ENCODE measurements at places on chromosomes 13 and 19. TPM values are rescaled to one million over a fixed set of nuclear protein-coding genes. Genes with fewer than 3 reads are reported as not detected.

DNA sequence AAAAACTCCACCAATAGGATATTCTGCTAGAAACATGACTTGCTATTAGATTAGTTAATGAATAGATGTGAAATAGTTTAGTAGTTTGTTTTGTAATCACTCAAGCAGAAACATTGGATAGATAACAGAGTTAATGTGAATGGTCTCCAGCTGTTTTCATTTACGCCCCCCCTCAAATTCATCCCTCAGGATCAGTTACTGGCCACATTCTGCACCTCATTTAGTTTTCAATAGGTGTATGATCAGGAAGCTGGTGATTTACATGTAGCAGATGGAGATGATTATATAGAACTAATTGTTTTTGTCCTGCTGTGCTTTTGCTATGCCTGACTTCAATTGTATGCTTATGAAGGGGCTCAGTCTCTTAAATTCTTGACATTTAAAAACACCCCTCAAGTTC is 759.0 kb downstream of the SLITRK6 start:
- H3K4me3 ChIP-seq: no peak overlapping the region
- no peak overlapping the region for H3K27ac ChIP-seq
- no peaks in the 10 kb centered on the region for H3K36me3 ChIP-seq
- no peak for DNase-seq

GRCh38 chr19:34998777-34999497 is 1.2 kb upstream of the GRAMD1A start:
- H3K27me3 ChIP-seq: no peaks in the 10 kb centered on the region
- no peak for DNase-seq
- peaks cover 26% of the 10 kb centered on the region for H3K36me3 ChIP-seq

GRCh38 chr13:36533806-36534205 is 101.5 kb downstream of the CCNA1 start:
- H3K4me3 ChIP-seq: no peak overlapping the region
- H3K36me3 ChIP-seq: no peaks in the 10 kb centered on the region
- no peaks in the 10 kb centered on the region for H3K27me3 ChIP-seq
- no peak overlapping the region for H3K27ac ChIP-seq
- DNase-seq: no peak

GRCh38 chr13:52961256-52961910 is 67.2 kb upstream of the OLFM4 start:
- H3K4me1 ChIP-seq: no peaks in the 10 kb centered on the region
- H3K4me3 ChIP-seq: no peak overlapping the region
- DNase-seq: no peak
- no peaks in the 10 kb centered on the region for H3K36me3 ChIP-seq

The GJB2 gene
- total RNA-seq: 5.4 TPM

DNA sequence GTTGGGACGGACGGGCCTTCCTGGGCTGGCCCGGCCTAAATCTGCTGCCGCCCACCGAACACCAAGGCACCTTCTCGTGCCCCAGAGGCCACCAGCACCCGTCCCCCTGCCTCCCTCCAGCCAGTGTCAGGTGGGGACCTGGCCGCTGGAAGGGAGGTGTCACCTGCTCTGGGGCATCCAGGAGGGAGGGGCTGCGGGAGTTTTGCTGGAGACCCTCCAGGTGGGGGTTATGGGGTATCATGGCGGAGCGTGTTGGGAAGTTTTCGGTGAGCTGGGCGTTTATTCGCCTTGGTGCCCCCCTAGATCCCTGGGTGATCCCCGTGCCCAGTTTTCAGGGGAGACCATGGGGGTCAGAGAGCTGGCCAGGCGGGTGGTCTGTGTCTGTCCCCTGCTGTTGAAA is 9.7 kb downstream of the CSNK1G2 start:
- no peak overlapping the region for H3K27ac ChIP-seq
- H3K4me3 ChIP-seq: no peak overlapping the region
- no peak for DNase-seq

DNA sequence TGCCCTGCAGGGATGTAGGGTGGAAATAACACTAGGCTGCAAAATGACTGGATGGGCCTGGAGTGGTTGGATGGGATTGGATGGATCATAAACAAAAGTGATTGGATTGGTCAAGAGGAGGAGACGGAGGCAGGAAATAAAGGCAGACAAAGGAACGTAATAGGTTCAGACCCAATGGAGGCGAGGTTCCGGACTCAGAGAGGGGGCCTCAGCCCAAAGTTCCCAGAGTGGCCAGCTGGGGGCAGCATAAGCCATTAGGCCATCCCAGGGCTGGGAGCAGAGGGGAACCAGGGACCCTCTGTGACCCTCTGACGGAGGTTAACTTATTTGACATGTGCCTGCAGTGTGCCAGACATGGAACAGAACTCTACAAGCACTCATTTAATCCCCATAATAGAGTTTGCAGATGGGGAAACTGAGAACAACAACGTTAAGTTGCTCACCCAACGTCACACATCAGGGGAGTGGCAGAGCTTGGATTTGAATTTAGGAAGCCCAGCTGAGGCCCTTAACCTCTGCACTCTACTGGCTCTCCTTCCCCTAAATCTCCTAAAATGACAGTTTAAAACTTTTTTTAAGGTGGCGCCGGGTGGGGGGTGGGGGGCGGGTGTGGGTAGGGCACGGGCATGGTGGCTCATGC is 15.3 kb upstream of the MAP1S start:
- H3K27ac ChIP-seq: no peak overlapping the region
- DNase-seq: peak; percentile 73
- no peak overlapping the region for H3K4me3 ChIP-seq
- no peaks in the 10 kb centered on the region for H3K36me3 ChIP-seq
- H3K27me3 ChIP-seq: peaks cover 6% of the 10 kb centered on the region

The ATP5F1D gene
- total RNA-seq: 166 TPM

GRCh38 chr19:13082192-13083007 is 20.3 kb downstream of the LYL1 start:
- H3K4me1 ChIP-seq: no peaks in the 10 kb centered on the region
- no peak overlapping the region for H3K4me3 ChIP-seq
- DNase-seq: no peak

DNA sequence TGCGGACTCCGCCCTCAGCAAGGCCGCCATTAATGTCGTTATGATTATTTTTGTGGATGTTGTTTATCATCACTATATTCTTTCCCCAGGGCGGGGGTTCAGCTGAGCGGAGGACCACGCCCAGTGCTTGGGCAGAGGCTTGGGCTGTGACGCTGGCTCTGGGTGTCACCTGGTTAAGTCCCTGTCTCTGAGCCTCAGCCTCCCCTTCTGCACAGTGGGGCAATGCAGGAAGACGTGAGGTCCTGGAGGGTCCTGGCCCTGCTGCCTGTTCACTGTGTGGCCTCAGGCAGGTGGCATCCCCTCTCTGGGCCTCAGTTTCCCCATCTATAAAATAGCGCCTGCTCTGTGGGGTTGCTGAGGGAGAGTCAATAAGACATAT is 32.5 kb downstream of the NFIC start:
- no peak for DNase-seq
- H3K27ac ChIP-seq: no peak overlapping the region
- no peak overlapping the region for H3K4me3 ChIP-seq
- no peaks in the 10 kb centered on the region for H3K36me3 ChIP-seq
- H3K27me3 ChIP-seq: no peaks in the 10 kb centered on the region

The PAF1 gene
- 44.5 TPM for total RNA-seq

The DENND1C gene
- 104 TPM for total RNA-seq

DNA sequence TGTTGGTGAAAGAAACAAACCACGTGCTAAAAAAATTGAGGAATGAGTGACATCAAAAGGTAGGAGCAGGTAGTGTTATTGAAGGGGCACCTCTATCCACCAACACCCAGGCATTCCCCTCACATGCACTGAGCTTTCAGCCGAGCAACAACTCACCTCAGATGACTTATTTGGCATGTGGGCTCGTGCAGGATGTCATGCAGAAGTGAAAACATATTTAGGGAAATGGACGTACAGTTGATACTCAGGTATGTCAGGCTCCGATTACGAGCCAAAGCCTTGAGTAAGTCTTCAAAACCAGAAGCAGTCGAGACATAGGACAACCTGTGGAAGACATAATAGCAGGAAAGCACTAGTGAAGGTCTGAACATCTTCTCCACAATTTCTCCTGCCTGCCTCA is 30.4 kb downstream of the NLRP11 start:
- H3K36me3 ChIP-seq: no peaks in the 10 kb centered on the region
- no peak overlapping the region for H3K27ac ChIP-seq
- H3K4me3 ChIP-seq: no peak overlapping the region
- no peak for DNase-seq

DNA sequence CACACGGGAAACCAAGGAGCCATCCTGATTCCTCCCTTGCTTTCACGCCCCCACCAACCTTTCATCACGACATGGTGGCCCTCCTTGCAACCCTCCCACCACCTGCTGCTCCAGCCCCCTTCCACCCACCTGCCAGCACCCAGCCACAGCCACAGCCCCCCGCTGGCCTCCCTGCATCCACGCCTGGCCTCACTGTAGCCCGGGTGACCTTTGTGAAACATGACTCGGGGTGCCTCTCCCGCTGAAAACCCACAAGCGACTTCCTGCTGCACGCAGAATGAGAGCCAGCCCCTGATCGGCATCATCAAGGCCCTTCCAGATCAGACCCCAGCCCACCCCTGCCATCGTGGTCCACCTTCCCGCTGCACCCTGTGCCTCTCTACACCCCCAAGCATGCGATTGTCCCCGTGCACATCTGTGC is 14.9 kb downstream of the POP4 start:
- no peaks in the 10 kb centered on the region for H3K27me3 ChIP-seq
- H3K36me3 ChIP-seq: peaks cover 8% of the 10 kb centered on the region
- H3K4me1 ChIP-seq: peaks cover 62% of the 10 kb centered on the region
- DNase-seq: peak; percentile 53

The GATAD2A gene
- 135 TPM for total RNA-seq

- H3K27me3 ChIP-seq: no peaks in the 10 kb centered on the region
- no peak overlapping the region for H3K27ac ChIP-seq
- H3K36me3 ChIP-seq: no peaks in the 10 kb centered on the region
Observed at GRCh38 chr13:89695343-89696257, 1651.9 kb upstream of the MIR17HG start.

DNA sequence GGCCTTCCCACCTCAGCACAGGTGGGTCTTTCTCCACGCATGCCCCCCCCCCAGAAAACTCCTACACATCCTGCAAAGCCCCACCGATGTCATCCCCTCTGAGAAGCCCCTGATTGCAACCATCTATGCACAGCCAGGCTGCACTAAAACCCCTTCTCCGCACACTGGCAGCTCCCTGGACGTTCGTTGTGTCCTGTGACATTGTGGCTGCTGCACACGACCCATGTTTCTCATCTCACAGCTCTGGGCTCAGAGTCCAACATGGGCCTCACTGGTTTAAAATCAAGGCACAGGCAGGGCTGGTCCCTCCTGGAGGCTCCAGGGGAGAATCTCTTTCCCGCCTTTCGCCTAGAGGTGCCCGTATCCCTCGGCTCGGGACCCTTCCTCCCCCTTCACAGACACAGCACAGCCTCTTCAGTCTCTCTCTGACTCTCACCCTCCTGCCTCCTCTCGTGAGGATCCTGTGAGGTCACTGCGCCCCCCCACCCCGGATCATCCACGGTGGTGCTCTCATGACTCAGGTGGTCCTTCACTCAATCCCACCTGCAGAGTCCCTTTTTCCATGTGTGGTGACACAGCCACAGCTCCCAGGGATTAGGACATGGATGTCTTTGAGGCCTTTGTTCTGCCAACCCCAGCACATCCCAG is 71.2 kb downstream of the GADD45B start:
- no peak overlapping the region for H3K27ac ChIP-seq
- H3K27me3 ChIP-seq: no peaks in the 10 kb centered on the region

DNA sequence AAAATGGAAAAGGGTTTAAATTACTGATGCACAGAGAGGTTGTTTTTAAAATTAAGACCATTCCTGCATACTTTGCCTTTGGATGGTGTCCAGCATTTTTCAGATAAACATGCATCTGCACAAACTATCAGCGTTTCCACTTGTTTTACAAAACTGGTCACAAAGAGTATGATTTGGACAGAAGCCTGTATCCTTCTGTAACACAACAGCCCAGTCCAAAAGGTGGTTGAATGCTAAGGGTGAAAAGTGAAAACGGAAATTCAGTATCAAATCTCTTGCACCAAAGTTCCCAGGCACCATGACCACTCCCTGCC is 21.7 kb upstream of the DOCK9 start:
- no peak overlapping the region for H3K4me3 ChIP-seq
- H3K4me1 ChIP-seq: peaks cover 90% of the 10 kb centered on the region
- no peak overlapping the region for H3K27ac ChIP-seq
- peaks cover 28% of the 10 kb centered on the region for H3K36me3 ChIP-seq
- DNase-seq: no peak

The C19orf18 gene
- 0.82 TPM for total RNA-seq

- H3K36me3 ChIP-seq: no peaks in the 10 kb centered on the region
- no peak overlapping the region for H3K27ac ChIP-seq
- H3K4me1 ChIP-seq: no peaks in the 10 kb centered on the region
- no peak overlapping the region for H3K4me3 ChIP-seq
- peaks cover 11% of the 10 kb centered on the region for H3K27me3 ChIP-seq
- DNase-seq: no peak
Observed at GRCh38 chr13:42766016-42766415, 15.4 kb upstream of the FAM216B start.

- H3K27me3 ChIP-seq: no peaks in the 10 kb centered on the region
- no peak overlapping the region for H3K27ac ChIP-seq
- peaks cover 23% of the 10 kb centered on the region for H3K4me1 ChIP-seq
- DNase-seq: no peak
Observed at GRCh38 chr19:29953352-29954247, 11.6 kb downstream of the URI1 start.

DNA sequence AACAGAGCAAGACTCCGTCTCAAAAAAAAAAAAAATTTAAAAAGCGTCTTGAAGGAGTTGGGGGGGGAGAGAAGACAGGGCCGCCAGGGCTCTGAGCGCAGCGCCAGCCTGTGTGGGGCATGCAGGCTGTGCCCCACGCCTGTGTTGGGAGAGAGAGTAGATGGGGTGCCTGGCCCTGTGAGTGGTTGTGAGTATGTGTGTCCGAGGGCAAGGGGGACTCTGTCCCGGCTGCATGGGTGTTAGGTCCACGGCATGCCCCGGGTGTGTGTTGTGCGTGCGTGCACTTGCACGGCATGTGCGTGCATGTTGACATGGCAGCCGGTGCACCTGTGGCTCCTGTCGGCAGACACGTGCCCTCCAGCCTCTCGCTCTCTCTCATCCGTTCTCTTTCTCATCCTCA is 3.4 kb downstream of the MAP2K7 start:
- peaks cover 16% of the 10 kb centered on the region for H3K36me3 ChIP-seq
- peaks cover 29% of the 10 kb centered on the region for H3K4me1 ChIP-seq
- no peaks in the 10 kb centered on the region for H3K27me3 ChIP-seq
- H3K27ac ChIP-seq: no peak overlapping the region
- no peak for DNase-seq

- H3K27ac ChIP-seq: no peak overlapping the region
- H3K4me1 ChIP-seq: no peaks in the 10 kb centered on the region
- no peaks in the 10 kb centered on the region for H3K36me3 ChIP-seq
- no peak overlapping the region for H3K4me3 ChIP-seq
- peaks cover 11% of the 10 kb centered on the region for H3K27me3 ChIP-seq
- no peak for DNase-seq
Observed at GRCh38 chr19:49701271-49701786, 10.4 kb downstream of the CPT1C start.
